ENCODE measurements at places on chromosomes 2 and 18.

DNA sequence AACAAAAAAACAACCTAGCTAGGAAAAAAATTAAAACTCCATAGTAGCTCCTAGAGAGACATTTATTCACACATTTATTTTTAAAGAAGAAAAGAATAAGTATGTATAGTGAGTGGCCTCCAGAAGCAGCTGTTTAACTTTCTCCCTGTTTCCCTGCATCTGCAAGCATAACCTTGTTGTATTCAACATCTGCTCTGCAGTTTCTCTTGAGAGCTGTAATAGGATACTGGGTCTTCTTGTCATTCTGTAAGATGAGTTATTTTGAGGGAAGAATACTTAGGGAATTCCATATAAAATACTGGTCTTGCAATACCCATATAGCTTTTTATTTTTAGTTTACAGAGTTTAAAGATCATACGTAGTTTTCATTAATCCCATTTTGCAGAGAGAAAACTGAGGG lies 246.6 kb downstream of the LRRTM1 start:
- no peak for DNase-seq

DNA sequence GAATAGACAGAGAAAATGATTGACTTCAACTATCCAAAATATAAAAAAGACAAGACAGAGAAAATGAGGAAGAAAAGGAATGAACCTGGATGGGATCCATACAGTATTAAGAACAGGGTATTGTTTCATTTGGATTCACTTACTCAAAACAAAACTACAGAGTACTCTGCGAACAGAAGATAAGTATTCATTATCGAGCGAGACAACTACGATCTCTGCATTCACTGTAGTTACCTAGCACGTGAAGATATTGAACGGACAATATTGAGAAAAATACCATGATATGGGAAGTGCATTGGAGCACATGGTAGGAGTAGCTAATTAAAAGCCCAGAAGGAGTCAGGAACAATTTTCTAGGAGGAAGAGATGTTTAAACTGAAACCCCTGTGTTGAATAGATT lies 1.0 kb upstream of the ORC2 start:
- no peak for DNase-seq

GRCh38 chr18:61420218-61420885 lies 87.1 kb downstream of the CDH20 start:
- no peak for DNase-seq

- DNase-seq, result no peak
These were observed 292.2 kb downstream of the AFF3 start for GRCh38 chr2:99850084-99850710.

DNA sequence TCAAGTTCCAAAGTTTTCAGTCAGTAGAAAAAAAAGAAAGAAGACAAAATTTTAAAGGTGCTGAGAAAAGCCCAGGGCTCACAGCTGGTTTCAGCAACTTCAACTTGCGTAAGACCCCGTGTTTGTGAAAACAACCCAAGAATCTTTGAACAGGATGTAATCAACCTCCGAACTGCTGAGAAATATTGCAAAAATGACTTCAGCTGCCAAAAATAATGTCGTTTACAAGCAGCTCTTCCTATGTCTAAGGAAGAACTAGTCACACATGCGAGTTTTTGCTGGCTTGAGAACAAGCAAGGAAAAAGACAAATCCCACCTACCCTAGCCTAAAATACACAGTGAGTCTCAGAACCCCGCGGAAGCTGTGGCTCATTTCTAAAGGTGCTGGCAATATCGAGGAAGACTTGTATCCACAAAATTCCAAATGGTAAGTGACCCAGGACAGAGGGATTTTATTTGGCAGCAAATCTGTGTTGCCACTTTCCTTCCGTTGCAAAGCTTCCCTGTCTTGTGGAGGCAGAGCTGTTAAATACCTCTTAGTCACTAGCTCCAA lies 59.8 kb upstream of the SLC8A1 start:
- DNase-seq, result no peak

GRCh38 chr2:37555457-37555856 lies 116.0 kb downstream of the CDC42EP3 start:
- no peak for DNase-seq

DNA sequence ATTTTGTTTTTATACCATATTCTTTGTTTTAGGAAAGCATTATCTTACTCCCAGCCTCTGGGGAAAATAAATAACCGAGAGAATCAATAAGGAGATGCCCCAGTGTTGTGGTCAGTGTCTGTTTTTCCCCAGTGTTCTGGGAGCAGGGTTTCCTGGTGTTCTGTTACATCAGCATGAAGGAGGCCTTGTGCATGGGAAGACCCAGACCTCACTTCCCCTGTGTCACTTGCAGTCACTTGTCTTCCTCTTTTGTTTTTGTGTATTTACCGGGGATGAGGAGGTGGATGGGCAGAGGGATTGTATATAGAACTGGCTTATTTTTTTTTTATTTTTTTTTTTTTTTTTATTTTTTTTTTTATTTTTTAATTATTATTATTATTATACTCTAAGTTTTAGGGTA lies 45.0 kb upstream of the MGAT5 start:
- DNase-seq, result no peak

DNA sequence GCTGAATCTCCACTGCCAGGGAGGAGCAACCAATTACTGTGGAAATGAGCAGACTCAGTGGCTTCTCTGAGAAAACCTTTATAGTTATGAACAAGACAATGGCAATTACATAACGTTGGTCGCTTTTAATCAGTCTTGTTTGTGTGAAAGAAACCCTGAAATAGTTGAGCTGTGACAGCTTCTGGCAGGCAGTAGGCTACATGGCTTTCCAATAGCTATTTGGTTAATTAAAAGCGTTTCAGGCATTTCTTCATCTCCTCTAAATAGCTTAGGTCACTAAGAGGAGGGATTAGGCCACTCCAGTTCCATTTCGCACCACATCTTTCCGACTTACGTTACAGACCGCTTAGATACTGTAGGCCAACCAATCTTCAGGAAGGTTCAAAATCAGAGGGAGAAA lies 794.4 kb upstream of the ID2 start:
- DNase-seq, result no peak

DNA sequence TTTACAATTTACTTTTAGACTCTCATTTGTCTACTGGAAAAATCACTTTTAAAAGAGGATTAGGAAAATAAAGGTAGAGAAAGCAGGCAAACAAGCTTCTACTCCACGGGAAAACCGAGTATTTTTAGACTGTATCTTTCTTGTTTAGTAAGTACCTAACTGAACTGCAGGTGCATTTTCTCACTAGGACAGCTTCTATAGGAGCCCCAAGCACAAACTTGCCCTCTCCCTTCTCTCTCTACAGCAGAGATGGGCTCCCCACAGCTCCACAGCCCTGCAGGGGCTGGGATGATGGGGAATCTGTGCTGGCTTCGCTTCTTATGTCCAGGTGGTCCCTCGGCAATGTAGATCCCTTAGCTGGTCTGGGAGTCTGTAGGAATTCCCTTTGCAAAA lies 16.2 kb downstream of the PSTPIP2 start:
- DNase-seq, result no peak

DNA sequence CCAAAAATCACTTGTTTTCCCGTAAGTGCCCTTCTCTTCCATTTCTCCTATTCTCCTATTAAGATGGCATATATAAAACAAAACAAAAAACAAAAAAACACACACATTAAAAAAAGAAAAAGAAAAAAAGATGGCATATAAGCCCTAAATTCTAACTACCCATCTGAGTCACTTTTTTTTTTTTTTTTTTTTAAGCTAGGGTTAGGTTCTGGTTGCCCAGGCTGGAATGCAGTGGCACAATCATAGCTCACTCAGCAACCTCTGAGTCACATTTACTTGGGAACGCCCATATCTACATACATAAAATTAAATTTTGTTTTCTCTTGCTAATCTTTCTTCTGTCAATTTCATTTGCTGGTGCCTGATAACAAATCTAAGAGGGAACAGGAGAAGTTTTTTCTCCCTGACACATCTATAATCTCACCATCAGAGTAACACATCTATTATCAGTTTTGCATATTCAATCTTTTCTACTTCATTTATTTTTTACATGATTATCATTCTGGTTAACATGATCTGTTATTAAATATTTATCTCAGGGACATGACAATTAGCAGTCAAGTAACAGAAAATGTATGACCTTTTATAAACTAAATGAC lies 52.1 kb downstream of the EEF1B2 start:
- DNase-seq, result no peak

- no peak for DNase-seq
These were observed 13.7 kb downstream of the ANKRD23 start for GRCh38 chr2:96830044-96830562.

DNA sequence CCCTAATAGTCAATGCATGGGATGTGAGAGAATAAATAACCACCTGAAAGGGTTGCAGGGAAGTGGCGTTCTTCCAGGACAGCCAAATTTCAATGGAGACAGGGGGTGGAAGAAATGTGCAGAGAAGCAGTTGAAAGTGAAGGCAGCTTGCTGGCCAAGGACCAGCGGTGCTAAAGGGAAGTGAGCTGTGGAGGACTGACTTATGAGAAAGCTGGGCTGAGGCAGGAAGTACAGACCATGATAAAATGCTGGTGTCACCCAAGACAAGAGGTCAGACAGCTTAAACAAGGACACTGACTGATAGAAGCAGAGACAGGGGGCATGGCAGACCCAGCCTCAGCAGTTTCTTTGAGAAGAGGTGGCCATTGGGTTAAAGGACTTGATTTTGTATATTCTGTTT lies 106.7 kb downstream of the DTNB start:
- no peak for DNase-seq

GRCh38 chr2:233047206-233047605 lies 12.9 kb upstream of the INPP5D start:
- no peak for DNase-seq

DNA sequence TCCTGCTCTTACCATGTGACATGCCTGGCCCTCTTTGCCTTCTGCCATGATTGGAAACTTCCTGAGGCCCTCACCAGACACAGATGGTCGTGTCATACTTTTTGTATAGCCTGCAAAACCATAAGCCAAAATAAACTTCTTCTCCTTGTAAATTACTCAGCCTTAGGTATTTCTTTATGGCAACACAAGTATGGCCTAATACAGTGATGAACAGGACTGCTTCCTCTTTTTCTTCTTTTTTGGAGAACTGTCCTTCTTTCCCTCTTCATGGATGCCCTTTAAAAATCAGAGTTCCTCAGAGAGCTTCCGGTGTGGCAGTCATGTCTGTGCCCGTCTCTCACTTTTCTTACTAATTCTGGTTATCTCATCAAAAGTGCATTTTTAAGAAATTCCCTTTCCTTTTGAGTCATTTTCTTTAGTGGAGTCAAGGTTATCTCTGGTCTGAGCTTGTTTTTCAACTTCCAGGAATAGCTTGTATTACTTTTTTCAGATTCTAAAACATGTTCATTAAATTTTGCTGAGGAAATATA lies 9.2 kb upstream of the IL1A start:
- DNase-seq, result no peak

DNA sequence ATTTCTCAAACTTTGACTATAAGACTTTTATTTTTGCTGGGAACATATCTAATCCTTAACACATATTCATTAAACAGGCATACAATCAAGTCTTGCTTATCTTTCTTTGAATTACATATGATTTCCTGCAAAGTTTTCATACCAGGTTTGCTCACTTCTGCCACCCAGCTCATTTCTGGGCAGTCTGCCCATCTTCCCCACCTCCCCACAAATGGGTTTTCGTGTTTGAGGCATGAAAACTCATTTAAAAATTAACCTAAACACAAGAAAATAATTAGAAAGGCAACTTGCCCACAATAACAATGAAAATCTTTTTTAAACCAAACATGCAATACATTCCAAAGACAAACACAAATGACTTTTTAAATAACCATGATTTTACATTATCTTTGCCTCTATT lies 3.4 kb downstream of the CHST9 start:
- no peak for DNase-seq

DNA sequence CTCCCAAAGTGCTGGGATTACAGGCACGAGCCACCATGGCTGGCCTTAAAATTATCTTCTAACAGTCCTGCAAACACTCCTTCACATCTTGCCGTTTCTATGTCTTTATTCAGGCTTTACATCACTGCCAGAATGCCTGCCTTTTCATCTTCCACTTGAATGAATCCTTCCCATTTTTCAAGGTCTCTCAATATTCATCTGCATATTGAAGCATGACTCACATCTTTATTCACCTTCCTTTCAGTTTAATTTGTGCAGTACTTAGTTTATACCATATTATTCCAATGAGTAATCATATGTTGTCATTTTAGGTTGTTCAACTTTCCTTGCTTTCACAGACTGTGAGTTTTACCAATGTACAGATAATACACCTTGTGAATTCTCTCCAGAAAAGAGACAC lies 510.1 kb upstream of the PIK3C3 start:
- no peak for DNase-seq

DNA sequence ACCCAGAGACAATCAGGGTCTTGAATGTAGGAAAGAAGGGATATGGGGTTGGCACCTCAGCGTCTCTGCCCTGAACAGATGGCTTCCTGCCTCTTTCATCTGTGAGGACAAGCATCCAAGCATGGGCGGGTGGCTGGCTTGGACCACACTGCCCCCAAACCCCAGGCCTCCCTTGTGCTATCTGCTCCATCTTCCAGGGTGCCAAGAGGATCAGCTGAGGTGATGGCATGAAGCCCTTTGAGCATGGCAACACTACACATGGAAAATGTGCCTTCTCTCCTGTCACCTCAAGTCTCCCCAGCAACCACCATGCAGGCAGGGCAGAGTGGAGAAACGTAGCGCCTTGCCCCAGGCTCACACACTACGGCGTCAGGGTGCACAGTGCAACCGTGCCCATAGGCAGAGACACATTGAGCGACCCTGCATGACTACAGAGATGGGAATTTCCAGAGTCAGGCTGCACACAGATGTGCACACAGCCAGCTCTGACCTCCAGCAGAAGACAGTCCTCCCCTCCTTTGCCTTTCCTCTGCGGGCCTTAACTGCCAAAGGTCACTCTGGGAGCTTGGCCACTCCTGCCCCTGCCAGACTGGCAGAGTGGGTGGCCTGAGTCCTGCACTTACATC lies 1.5 kb downstream of the KCNIP3 start:
- DNase-seq, result no peak

DNA sequence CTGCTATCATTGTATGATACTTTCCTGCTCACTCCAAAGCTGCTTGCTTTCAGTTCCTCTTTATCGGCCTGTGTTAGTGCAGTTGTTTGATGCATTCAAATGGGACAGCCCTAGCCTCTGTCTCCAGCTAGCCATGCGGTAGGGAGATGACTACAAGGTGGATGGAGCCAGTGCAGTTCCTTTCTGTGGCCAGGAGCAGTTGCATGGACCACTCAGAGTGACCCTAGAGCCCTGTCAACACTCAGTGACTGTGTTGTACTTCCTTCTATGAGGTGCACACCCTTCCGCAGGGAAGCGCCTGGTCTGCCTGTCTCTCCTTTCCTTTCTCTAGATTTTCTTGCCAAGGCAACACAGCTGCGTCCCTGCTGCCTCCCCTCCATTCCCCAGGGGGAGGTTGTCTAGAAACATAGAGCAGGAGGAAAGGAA lies 33.8 kb downstream of the KCNS3 start:
- no peak for DNase-seq

DNA sequence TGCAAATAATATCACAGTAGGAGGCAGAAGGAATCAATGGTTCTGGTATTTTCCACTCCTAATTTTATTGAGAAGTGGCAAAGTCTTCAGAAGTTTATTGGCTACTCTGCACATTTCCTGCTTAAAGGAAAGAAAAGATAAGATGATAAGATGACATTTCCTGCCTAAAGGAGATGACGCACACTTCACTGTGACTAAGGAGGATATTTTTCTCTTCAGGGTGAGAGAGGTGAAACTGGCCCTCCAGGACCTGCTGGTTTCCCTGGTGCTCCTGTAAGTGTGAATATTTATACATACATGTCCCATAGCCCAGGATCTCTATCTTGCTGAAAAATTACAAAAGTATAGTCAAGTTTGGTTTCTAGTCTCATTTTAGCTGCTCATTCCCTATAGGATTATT lies 27.9 kb downstream of the COL3A1 start:
- DNase-seq, result no peak

Data from stimulated activated CD4-positive, alpha-beta T cell treated with anti-CD3 and anti-CD28 coated beads, Interleukin-15, amount 100 ng/mL, for 1 hour (primary cell).